ENCODE measurements at places on chromosomes 5 and 9. TPM values are rescaled to one million over a fixed set of nuclear protein-coding genes. Genes with fewer than 3 reads are reported as not detected.
A peak's percentile ranks its signal among the peaks of the same experiment; 100 is the strongest.

DNA sequence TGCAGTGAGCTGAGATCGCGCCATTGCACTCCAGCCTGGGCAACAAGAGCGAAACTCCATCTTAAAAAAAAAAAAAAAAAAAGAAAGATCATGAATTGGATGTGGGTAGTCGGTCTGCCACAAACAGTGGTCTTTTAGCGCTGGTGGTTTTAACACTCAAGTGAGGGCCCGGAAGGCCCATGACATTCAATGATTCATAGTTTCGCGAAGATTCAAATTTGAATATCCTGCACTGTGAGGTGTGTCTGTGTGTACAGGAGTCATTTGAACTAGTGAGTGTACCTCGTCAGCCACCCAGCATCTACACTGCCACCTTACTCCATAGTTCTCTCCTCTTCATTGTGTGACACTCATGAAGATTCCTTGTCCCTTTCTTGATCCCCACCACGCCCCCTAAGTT, 41.3 kb downstream of the CFAP77 start:
- no peak overlapping the region for H3K27ac ChIP-seq
- no peak overlapping the region for H3K4me3 ChIP-seq
- peaks cover 4% of the 10 kb centered on the region for H3K27me3 ChIP-seq
- DNase-seq = no peak
- H3K36me3 ChIP-seq = no peaks in the 10 kb centered on the region

Gene FBXL7
- total RNA-seq = 8.0 TPM

GRCh38 chr5:124131466-124131865, 615.0 kb downstream of the ZNF608 start:
- DNase-seq = no peak
- no peak overlapping the region for H3K27ac ChIP-seq
- no peaks in the 10 kb centered on the region for H3K36me3 ChIP-seq
- H3K4me1 ChIP-seq = peaks cover 4% of the 10 kb centered on the region

DNA sequence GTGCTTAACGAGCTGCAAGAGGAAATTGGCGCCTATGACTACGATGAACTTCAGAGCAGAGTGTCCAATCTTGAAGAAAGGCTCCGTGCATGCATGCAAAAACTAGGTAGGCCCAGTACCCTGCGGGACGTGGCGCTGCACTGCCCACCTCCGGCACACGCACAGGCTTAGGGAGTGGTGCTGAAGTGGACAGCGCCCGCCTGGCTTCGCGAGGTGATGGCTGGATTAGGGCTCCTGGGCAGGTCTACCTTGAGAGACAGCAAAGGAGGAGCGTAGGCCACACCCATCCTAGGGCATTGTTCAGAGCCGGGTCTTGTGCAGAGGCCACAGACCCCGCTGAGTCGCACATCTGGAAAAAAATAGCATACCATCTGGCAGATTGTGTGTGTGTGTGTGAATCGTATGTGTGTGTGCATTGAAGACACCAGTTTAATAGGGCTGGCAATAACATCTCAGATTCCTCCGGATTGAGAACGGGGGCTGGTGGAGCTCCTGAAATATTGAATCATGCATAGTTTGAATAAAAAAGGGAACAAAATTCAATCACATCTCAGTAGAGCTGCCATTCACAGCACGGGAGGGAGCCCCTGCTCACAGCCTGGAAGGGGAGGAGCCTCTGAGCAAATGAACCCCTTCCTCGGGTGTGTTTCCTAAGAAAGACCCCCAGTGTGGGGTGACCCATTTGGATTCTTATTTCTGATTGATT, 11.1 kb downstream of the OLFM1 start:
- H3K4me1 ChIP-seq = no peaks in the 10 kb centered on the region
- no peak for DNase-seq
- H3K4me3 ChIP-seq = no peak overlapping the region
- peaks cover 8% of the 10 kb centered on the region for H3K27me3 ChIP-seq
- H3K36me3 ChIP-seq = no peaks in the 10 kb centered on the region
- no peak overlapping the region for H3K27ac ChIP-seq

Gene GRXCR2
- total RNA-seq = not detected

Gene IL4
- total RNA-seq = not detected

DNA sequence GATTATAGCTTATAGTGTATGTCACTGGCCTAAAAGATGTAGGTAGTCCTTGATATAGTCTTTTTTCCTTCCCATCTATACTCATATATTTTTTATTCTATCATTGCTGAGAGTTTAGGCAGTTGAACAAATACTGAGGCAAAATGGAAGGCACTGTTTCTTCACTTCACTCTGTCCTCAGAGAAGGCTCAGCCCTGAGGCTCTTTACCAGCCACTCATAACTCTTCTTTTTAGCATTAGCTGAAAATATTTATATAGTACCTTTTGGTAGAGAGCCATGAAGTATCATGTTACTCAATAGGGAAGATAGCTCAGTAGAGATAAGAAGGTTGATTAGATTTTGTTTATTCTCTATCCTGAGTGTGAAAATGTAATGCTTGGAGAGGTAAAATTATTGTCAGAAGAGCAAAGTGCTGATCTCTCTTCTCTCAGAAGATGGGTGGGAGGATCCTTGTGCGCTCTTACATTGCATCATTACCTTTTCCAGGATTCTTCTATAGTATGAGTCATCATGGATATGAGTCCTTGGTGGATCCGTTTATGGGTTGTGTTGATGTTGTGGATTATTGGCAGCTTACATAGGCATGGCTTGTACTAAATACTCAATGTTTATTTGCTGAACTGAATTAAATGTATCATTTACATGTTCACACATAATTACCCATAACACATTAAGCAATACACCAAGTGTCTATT, 88.1 kb downstream of the ANXA1 start:
- H3K27ac ChIP-seq = no peak overlapping the region
- no peaks in the 10 kb centered on the region for H3K27me3 ChIP-seq
- no peak overlapping the region for H3K4me3 ChIP-seq

GRCh38 chr5:116566251-116566650, 8.4 kb downstream of the SEMA6A start:
- peaks cover 17% of the 10 kb centered on the region for H3K27me3 ChIP-seq
- no peak overlapping the region for H3K4me3 ChIP-seq
- H3K4me1 ChIP-seq = peaks cover 12% of the 10 kb centered on the region
- H3K27ac ChIP-seq = no peak overlapping the region

- no peaks in the 10 kb centered on the region for H3K4me1 ChIP-seq
- H3K36me3 ChIP-seq = no peaks in the 10 kb centered on the region
- H3K4me3 ChIP-seq = no peak overlapping the region
- H3K27me3 ChIP-seq = no peaks in the 10 kb centered on the region
- no peak overlapping the region for H3K27ac ChIP-seq
These were observed 80.1 kb downstream of the MACROH2A1 start for GRCh38 chr5:135318924-135319323.

- H3K27me3 ChIP-seq = no peaks in the 10 kb centered on the region
- DNase-seq = no peak
- peaks cover 10% of the 10 kb centered on the region for H3K4me1 ChIP-seq
- no peak overlapping the region for H3K27ac ChIP-seq
These were observed 94.7 kb downstream of the SERINC5 start for GRCh38 chr5:80161165-80161564.

- no peaks in the 10 kb centered on the region for H3K4me1 ChIP-seq
- DNase-seq = no peak
These were observed 60.6 kb upstream of the ADRA1B start for GRCh38 chr5:159855476-159856191.

DNA sequence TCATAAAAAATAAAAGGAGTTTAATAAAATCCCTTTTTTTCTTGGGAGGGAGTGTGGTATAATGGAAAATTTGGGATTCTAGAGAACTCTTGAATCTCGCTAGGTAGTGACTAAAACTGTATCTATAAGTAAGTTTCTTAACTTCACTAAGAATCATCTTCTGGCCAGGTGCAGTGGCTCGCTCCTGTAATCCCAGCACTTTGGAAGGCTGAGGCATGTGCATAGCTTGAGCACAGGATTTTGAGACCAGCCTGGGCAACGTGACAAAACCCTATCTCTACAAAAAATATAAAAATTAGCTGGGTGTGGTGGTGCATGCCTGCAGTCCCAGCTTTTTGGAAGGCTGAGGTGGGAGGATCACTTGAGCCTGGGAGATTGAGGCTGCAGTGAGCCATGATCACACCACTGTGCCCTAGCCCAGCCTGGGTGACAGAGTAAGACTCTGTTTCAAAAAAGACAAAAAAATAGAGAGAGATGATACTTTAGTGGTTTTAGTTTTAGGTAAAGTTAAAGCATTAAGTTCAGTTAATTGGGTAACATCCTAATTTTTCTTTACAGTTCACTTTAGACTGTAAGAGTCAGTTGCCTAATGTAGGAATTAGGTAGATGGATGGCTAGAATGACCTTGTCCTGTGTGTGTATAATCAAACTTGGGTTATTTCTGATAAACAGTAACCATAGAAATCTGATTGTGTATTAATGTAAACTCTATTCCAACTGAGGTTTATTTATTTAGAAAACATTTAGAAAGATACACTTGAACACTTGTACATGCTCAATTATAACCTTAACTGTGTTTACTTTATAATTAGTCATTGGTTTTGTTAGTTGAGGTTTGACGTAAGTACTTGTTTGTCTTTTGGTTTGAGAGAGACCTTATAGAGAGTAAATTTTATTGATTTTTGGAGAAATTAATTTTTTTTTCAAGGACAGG, 17.8 kb downstream of the UNC13B start:
- H3K4me1 ChIP-seq = peaks cover 18% of the 10 kb centered on the region
- no peaks in the 10 kb centered on the region for H3K36me3 ChIP-seq
- no peak overlapping the region for H3K4me3 ChIP-seq
- DNase-seq = no peak

- no peak for DNase-seq
- no peak overlapping the region for H3K4me3 ChIP-seq
- H3K27ac ChIP-seq = no peak overlapping the region
- no peaks in the 10 kb centered on the region for H3K27me3 ChIP-seq
These were observed 28.8 kb downstream of the PPP2R2B start for GRCh38 chr5:146849694-146850303.

Gene APBA1
- total RNA-seq = 4.3 TPM

Gene POLR3G
- 1.8 TPM for total RNA-seq

DNA sequence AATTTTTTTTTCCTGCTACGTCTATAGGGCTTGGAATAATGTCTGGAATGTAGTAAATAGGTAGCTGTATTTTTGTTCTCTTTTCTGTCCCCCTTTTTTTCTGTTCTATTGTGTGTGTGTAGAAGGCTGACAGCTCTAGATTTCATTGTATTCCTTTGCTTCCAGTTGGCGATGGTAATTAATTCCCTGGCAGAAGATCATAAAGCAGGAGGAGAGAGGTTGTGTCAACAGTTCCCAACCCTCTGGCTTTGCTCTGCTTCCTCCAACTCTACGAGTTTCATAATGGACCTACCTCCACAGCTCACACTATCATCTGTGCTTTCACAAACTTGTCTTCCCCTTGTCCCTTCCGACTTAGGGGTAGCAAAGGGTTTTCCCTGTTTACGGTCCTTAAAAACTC, 117.9 kb upstream of the CDH18 start:
- H3K27me3 ChIP-seq = no peaks in the 10 kb centered on the region
- no peak overlapping the region for H3K4me3 ChIP-seq
- no peak overlapping the region for H3K27ac ChIP-seq
- DNase-seq = no peak
- H3K4me1 ChIP-seq = no peaks in the 10 kb centered on the region

Gene ADAMTS12
- 7.6 TPM for total RNA-seq

Gene FOXD4L3
- 0.21 TPM for total RNA-seq

Gene RASGRF2
- total RNA-seq = 6.7 TPM

Gene PCDHGA11
- total RNA-seq = 3.2 TPM

- no peaks in the 10 kb centered on the region for H3K27me3 ChIP-seq
- no peaks in the 10 kb centered on the region for H3K36me3 ChIP-seq
- peak overlapping the region; percentile 69 for H3K27ac ChIP-seq
- H3K4me1 ChIP-seq = peaks cover 23% of the 10 kb centered on the region
- H3K4me3 ChIP-seq = no peak overlapping the region
These were observed 89.4 kb downstream of the SH3TC2 start for GRCh38 chr5:148973455-148973854.

Gene AMBP
- total RNA-seq = 1.0 TPM

- H3K36me3 ChIP-seq = no peaks in the 10 kb centered on the region
- DNase-seq = no peak
- H3K4me1 ChIP-seq = peaks cover 12% of the 10 kb centered on the region
- peak overlapping the region; percentile 63 for H3K4me3 ChIP-seq
- no peak overlapping the region for H3K27ac ChIP-seq
These were observed 96.4 kb upstream of the SELENOP start for GRCh38 chr5:42908086-42908485.

GRCh38 chr5:10546186-10546585, 17.7 kb upstream of the ANKRD33B start:
- peaks cover 6% of the 10 kb centered on the region for H3K27me3 ChIP-seq
- H3K4me3 ChIP-seq = no peak overlapping the region
- peaks cover 2% of the 10 kb centered on the region for H3K4me1 ChIP-seq

DNA sequence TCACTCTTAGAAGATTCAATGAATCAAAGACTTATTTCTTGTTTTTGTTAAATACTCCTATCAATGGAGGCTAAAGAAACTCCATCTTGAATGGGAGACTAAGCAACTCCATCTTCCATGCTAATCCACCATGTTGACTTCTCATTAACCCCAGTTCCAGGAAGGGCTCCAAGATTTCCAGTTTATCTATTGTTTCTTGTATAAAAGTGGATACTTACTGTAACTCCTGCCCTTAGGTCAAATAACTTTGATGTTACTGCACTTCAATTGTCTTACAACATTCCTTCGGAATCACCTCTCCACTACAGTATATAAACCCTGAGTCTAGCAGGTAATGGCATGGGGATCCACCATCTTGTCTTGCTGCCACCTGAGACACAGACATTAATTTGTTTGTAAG, 63.0 kb downstream of the PUM3 start:
- H3K27ac ChIP-seq = no peak overlapping the region
- no peaks in the 10 kb centered on the region for H3K4me1 ChIP-seq
- DNase-seq = no peak
- H3K36me3 ChIP-seq = peaks cover 30% of the 10 kb centered on the region
- H3K27me3 ChIP-seq = no peaks in the 10 kb centered on the region
- no peak overlapping the region for H3K4me3 ChIP-seq

Gene TRAF1
- 5.8 TPM for total RNA-seq

DNA sequence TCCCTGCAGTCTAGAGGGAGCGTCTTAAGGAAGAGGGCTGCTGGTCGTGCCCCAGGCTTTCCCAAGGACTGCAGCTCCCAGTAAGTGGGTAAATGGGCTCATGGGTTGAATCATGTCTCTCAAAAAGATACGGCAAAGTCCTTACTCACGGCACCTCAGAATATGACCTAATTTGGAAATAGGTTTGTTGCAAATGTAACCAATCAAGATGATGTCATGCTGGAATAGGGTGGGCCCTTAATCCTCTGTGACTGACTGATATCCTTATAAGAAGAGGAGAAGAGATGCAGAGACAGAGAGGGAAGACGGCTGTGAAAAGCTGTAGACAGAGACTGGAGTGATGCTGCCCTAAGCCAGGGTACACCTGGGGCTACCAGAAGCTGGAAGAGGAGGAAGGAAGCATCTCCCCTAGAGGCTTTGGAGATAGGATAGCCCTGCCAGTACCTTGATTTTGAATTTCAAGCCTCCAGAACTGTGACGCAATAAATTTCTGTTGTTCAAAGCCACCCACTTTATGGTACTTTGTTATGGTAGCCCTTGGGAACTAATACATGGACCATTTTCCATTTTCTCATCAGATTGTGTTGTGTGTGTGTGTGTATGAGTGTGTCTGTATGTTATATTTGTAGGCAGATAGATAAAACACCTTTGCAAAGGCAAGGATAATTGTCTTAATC, 15.0 kb downstream of the GALNT10 start:
- no peak overlapping the region for H3K4me3 ChIP-seq
- no peaks in the 10 kb centered on the region for H3K4me1 ChIP-seq
- H3K36me3 ChIP-seq = peaks cover 9% of the 10 kb centered on the region
- H3K27me3 ChIP-seq = no peaks in the 10 kb centered on the region
- H3K27ac ChIP-seq = no peak overlapping the region
